ENCODE measurements at places on chromosomes 1 and 21.
A peak's percentile ranks its signal among the peaks of the same experiment; 100 is the strongest.

- DNase-seq: no peak
Measured at GRCh38 chr1:54528613-54529012, 19.4 kb upstream of the ACOT11 start.

DNA sequence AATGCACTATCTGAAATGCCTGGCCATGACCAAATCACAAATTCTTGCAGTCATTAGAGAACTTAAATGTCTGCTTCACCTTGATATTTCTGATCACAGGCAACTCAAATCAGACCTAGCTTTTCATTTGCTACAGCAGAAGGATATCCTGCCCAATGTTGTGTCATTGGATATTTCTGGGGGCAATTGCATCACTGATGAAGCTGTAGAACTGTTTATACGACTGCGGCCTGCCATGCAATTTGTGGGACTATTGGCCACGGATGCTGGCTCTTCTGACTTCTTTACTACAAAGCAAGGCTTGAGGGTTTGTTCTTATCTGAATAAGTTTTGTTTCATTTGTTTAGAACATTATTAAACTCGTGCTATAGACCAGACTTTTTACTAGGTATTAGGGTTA, 14.9 kb downstream of the ZYG11A start:
- DNase-seq: no peak

DNA sequence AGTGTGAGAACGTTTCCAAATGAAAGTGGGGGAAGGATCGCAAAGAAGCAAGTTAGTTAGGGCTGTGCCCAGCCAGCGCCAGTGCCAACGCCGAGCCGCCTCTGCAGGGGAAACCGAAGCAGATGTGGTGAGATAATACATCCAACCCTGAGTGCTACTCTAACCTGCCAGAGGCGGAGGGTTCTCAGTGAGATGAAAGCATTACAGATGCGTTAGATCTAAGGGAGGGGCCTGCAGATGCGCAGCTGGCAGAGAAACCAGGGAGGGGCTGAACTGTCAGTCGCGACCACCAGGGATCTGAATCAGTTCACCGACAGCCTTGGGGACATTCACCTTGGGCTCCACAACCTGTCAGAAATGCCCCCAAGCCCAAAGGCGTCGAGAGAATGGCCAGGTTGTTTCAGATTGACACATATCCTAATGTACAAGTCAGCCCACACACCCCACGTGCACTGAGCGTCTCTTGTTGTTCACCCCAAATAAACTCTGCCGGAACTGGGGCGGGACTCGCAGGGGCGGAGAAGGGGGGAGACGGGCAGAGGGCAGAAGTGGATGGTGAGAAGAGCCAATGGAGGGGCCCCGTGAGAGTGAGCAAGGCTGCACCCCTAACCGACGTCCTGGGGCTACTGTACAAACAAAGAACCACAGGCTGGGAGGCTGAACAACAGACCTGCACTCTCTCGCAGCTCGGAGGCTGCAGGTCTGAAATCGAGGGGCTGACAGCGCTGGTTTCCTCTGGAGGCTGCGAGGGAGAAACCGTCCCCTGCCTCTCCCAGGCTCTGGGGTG, 8.7 kb upstream of the UMODL1 start:
- peak; percentile 74 for DNase-seq

DNA sequence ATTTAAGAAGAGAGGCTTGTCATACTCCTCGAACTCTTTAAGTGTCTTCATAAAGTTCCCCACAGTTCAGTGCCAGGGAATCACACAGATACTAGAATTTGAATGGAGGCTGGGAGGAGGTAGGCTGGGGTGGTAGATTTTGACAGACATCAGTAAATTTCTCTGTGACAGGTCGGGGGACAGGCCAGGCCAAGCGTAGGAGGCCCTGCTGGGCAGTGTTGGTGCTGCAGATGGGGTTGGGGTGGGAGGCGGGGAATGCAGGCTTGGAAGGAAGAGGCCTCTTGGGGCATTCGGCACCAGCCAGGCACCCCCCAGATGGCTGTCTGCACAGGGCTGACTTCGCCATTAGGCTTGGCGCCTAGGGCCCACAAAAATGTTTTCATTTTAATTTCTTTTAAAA, 84.0 kb downstream of the MAN1C1 start:
- no peak for DNase-seq

- no peak for DNase-seq
Measured at GRCh38 chr1:51555866-51556619, 37.0 kb upstream of the EPS15 start.

DNA sequence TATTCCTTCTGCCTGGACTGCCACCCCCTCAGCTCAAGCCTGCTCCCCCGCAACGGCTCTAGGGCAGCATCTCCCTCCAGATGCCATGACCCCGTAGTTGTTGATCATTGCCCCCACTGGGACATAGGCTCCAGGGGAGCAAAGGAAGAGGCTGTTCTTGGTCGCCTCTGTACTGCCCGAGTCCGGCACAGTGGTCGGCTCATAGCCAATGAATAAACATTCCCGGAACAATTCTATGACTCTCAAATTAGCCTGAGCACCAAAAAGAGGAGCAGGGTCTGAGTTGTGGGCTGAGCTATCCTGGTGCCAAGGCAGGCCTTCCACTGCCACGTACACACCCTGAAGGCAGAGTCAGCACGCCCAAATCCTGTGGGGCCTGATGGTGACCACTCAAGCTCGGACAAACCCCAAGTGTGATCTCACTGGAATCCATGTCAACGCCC, 33.1 kb downstream of the CAPZB start:
- no peak for DNase-seq

DNA sequence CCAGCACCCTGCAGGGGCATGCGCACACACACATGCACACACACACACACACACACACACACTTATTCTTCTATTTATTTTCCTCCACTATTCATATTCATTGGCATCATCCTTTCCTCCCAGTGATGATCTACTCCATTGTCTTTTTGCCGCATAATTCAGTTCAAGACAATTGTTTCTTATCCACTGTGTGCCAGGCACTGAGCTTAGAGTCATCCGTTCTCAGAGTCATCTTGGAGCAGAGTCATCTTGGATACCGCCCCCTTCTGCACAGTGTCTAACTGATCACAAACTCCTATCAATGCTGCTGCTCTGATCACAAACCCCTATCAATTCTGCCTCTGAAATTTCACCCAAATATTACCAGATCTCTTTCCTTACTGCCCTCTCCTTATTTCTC, 102.8 kb upstream of the PROX1 start:
- DNase-seq: no peak

DNA sequence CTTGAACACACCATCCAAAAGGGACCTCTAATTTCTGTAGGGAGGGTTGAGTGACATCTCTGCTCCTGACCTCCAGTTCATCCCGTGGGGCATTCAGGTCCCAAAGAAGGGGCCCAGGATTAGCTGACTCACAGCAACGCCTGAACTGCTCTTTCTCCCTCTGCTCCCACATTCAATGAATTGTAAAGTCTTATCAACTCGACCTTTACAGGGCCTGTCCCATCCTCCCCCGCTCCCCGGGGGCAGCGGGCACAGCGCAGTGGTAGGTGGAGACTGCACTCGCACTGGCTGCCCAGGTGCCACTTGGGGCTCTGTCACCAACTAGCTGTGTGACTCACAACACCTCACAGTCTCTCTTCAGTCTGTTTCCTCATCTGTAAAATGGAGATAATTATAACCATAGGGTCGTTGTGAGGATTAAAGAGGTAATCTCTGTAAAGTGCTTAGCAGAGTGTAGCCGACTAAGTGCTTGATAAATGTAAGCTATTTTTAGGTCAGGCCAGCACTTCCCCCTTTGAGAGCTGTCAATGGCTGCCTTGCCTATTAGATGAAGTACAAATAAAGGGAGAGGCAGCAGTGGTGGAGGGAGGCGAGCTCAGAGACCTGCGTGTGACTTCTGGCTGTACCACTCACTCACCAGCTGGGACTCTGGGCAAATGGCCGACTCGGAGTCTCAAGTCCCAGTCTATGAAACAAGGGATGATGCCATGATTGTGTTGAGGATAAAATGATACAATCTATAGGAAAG, 637 bp upstream of the MYBPHL start:
- DNase-seq: no peak

DNA sequence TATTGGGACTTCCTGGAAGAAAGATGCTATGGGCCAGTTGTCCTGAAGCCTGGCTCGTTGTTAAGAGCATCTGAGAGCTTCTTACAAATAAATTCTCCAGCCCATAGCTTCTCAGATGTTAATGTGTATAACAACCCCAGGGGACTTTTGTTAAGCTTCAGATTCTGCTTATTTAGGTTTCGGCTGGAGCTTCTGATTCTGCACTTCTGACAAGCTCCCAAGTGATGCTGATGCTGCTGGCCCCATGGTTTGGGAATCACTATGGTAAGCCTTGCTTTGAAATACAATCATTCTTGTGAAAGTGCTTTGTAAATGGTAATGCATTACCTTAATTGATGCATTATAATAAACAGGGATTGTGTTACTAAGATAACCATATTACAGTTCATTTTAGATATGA, 281.8 kb upstream of the PLD5 start:
- no peak for DNase-seq

- no peak for DNase-seq
Measured at GRCh38 chr1:96387785-96388184, 333.8 kb upstream of the PTBP2 start.

GRCh38 chr1:231724041-231724440, 97.5 kb downstream of the DISC1 start:
- DNase-seq: no peak

DNA sequence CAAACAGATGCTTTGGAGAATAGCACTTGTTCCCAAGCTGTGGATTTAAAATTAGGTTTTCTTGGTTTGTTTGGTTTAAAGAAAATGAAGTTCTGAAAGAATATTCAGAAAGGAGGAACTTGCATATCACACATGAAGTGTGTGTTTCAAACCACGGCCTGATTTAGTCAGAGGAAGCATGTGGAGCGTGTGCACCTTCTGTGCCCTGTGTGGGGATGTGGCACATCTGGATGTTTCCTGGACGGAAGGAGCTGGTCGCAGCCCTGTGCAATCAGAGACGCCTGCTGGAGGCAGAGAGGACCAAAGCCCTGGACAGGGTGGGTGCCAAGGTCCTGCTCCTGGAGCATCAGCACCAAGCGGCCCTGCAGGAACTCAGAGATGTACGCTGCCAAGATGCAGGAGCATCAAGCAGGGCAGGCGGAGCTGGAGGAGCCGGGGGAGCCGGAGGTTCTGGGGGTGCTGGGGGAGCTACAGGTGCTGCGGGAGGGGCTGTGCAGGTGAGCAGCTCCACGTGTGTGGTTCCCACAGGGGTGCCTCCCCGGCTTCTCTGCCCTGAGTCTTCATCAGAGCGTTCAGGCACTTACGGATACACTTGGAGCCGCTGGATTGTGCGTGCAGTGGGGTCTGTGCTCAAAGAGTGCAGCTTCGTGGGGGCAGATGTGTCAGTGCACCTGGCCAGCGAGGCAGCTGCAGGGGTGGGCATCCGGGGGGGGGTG, 45.7 kb downstream of the PCNT start:
- DNase-seq: no peak

- no peak for DNase-seq
Measured at GRCh38 chr1:34155860-34156259, 9.2 kb downstream of the CSMD2 start.

DNA sequence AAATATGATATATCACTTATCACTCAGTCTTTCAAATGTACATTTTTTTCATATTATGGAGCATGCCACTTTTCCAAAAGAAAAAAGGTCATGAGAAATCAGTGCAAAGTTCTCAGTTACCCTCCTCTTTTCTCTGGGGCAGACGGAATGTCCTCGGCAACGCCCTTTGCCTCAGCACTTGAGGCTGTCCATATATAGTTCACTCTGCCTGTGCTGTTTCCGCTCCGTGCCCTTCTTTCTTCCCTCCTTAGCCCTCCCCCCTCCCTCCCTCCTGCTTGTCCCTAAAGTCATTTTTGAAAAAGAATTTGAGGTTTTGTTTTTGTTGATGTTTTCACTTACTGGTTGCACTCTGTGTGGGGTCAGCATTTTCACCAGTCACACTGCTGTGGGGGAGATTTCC, 5.4 kb downstream of the BARHL2 start:
- no peak for DNase-seq

GRCh38 chr21:19608101-19608621, 1204.6 kb upstream of the TMPRSS15 start:
- no peak for DNase-seq

- DNase-seq: no peak
Measured at GRCh38 chr1:11978301-11978700, 1.9 kb upstream of the MFN2 start.

- no peak for DNase-seq
Measured at GRCh38 chr1:114352797-114353196, 158.2 kb downstream of the TRIM33 start.

- no peak for DNase-seq
Measured at GRCh38 chr1:84192681-84193080, 48.6 kb downstream of the PRKACB start.

DNA sequence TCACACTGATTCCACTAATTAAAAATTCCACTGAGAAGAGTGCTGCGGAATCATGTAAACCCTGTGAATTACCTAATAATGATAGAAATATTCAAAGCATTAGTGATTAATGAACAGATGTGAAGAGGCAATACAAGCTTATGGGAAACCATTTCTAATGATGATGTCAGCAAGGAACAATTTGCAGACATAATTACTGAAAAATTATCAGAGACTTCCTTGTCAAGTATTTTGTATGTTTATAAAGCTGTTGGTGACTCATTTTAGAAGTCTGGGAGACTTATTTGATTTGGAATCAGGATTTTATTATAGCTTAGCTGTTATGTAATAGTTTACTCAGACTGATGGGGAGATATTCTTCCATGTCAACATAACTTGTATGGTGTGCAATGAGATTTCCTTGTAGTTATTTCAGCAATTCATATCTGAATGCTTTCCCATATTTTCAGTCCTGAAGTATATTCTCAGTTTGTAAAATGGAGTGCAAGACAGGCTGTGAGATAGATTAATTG, 135.5 kb downstream of the TGFB2 start:
- no peak for DNase-seq

GRCh38 chr1:7581754-7582459, 189.2 kb upstream of the VAMP3 start:
- no peak for DNase-seq

DNA sequence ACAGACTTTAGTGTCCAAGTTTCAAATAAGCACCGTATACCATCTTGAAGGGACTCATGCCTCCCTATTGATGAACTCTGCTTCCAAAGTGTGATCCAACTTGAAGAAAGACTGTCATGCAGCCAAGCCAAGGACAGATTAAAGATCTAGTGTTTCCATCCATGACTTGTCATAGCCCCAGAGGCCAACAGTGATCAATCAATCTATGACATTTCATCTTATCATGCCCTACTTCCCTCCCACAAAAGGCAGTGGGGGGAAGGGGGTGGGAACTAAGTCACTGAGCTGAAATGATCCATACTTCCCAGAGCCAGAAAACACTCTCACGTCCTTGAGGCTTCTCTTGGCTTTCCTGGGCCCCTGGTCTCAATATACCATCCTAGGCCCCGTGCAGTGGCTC, 4.0 kb downstream of the SERPINC1 start:
- no peak for DNase-seq

All from stimulated activated CD4-positive, alpha-beta T cell treated with anti-CD3 and anti-CD28 coated beads, Interleukin-4, amount 100 ng/mL, for 24 hours (primary cell).